BJ (cell line): ENCODE measurements at places on chromosomes 7 and 10.

GRCh38 chr7:130141161-130141883 lies 63.9 kb downstream of the TMEM209 start:
- no peak for DNase-seq

DNA sequence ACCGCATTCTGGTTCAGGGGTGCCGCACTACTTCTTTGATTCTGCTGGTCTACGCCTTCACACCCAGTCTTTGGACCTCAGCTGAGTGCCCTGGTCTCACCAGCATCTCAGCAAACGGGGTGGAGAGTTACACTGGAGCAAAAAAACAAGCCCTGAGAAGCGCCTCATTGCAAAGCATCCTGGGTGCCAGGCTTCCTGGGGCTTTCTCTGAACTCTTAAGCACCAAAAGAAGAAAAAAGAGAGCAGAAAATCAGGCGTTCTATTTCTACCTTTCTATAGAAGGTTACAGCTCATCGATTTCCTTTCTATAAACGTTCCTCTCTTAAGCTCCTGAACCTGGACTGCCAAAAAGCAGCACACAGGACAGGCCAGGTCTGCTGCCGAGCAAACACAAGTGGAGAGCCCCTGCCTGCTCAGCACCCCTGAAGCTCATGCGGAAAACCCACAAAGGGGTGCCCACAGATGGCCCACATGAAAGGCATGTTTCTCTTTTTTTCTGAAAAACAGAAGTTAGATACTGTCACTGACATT lies 217.9 kb downstream of the SFMBT2 start:
- no peak for DNase-seq

DNA sequence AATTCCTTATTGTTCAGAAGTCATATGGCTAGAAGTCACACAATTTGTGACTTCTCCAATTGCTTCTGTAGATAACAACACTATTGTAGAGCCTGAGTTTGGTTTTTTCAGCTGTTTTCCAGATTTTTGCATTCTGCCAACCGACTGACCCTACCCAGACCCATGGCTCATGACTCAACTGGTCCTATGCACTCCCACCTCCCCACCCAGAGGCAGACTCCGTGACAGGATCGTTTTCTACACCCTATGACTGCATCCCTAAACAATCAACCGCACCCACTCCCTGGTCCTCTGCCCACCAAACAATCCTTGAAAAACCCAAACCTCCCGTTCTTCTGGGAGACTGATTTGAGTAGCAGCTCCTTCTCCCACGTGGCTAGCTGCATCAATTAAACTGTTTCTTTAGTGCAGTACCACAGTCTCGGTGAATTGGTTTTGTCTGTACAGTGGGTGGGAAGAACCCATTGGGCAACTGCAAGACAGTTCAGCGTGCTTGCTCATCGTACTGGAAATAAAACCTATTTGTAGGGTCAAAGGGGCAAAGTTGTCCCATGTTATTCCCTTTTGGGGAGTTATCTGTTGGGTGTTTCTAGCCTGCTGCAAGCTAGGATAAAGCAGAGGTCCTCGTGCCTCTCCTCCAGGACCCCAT lies 150.3 kb upstream of the FAM20C start:
- DNase-seq = no peak

GRCh38 chr10:34380856-34381255 lies 434.2 kb downstream of the PARD3 start:
- DNase-seq = no peak

GRCh38 chr10:16105082-16105481 lies 244.8 kb upstream of the MINDY3 start:
- DNase-seq = no peak

GRCh38 chr10:14146501-14146900 lies 184.2 kb downstream of the FRMD4A start:
- no peak for DNase-seq

DNA sequence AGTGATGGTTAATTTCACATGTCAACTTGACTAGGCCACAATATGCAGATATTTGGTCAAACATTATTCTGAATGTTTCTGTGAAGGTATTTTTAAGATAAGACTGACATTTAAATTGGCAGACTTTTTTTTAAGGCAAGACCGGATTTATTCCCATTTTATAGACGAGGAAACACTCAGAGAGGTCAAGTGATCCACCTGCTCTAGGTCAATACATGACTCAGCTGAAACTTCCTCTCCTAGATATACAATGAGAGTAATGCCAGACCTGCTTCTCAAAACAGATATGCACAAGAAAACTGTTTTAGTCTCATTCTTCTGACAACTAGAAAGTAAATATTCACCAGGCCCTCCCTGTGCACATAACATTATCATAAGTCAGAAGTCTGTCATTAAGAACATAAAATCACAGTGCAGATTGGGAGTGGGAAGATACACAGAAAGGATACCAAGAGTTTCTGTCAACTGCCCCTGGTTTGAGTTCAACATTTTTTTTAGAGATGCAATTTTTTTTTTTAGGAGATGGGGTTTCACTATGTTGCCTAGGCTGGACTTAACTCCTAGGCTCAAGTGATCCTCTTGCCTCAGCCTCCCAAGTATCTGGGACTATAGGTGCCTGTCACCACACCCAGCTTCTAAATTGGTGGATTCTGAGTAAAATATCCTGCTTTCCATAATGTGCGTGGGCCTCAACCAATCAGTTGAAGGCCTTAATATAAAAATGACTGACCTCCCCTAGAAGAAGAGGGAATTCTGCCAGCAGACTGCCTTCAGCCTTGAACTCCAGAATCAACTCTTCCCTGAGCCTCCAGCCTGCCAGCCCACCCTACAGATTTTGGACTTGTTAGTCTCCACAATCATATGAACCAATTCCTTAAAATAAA lies 121.4 kb downstream of the ZFAND4 start:
- no peak for DNase-seq

DNA sequence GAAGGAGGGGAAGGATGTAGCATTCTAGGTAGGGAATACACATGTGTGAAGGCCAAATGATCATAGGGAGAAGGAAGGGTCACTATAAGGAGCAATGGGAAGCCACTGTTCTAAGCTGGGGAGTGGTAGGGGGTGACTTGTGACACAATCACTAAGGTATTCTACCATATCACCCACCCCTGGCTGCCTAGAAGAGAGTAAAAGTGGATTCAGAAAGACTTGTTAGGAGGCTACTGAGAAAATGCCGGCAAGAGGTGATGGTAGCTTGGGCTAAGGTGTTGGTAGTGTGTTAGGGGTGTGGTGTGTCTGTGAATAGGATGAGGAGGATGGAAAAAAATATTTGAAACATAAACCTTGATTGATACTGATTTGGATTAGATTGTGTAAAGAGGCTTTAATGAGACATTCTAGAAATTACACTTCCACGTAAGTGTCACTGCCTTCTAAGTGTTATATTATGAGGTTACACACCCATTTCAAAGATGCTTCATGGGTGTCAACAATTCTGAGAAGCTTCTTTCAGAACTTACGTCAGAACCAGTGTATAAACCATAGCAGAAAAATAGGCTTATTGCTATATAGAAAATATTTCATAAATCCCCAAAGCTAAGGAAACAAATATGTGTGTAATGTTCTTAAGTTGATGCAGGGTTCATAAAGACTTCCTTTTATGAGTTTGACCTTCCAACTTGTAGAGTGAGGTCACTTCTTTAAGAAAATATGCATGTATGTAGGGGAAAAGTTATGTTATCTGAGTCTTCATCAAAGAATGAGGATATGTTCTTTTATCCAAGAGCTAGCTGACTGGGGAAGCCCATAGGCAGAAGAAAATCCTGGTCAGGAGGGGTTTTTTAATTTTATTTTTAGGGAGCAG lies 5.6 kb upstream of the BPGM start:
- no peak for DNase-seq

- DNase-seq = no peak
Observed at GRCh38 chr7:101784292-101785127, 32.9 kb upstream of the CUX1 start.

- no peak for DNase-seq
Observed at GRCh38 chr7:46589286-46589685, 668.2 kb upstream of the IGFBP3 start.

DNA sequence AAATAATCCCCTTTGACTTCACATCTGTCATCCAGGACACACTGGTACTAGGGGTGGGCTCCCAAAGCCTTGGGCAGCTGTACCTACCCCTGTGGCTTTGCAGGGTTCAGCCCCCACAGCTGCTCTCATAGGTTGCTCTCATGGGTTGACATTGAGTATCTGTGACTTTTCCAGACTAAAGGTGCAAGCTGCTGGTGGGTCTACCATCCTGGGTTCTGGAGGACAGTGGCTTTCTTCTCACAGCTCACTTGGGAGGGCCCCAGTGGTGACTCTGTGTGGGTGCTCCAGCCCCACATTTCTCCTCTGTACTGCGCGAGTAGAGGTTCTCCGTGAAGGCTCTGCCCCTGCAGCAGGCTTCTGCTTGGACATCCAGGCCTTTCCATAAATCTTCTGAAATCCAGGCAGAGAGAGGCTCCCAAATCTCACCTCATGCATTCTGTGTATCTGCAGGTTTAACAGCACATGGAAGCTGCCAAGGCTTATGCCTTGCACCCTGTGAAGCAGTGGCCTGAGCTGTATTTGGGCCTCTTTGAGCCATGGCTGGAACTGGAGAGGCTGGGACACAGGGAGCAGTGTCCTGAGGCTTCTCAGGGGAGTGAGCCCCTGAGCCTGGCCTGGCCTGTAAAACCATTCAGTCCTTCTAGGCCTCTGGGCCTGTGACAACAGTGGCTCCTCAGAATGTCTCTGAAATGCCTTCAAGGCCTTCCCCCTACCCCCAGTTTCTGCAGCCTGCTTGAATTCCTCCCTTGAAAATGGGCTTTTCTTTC lies 52.2 kb downstream of the TRIM24 start:
- DNase-seq = no peak

DNA sequence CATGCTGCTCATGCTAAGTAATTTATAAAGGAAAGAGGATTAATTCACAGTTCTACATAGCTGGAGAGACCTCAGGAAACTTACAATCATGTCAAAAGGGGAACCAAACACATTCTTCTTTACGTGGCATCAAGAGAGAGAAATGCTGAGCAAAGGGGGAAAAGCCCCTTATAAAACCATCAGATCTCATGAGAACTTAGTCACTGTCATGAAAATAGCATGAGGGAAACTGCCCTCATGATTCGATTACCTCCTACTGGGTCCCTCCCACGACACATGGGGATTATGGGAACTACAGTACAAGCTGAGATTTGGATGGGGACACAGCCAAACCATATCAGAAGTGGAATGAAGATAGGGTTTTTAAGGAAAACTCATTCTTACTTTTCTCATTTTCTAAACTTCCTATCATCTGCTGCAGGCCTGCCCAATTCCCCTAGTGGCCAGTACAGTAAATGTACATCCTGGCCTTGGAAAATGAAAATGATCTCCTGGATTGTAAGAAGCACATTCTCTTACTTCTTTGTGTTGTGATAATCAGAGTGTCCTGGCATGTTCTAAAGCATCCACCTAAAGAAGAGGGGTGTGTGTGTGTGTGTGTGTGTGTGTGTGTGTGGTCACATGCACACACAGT lies 421.5 kb downstream of the LRMDA start:
- no peak for DNase-seq

DNA sequence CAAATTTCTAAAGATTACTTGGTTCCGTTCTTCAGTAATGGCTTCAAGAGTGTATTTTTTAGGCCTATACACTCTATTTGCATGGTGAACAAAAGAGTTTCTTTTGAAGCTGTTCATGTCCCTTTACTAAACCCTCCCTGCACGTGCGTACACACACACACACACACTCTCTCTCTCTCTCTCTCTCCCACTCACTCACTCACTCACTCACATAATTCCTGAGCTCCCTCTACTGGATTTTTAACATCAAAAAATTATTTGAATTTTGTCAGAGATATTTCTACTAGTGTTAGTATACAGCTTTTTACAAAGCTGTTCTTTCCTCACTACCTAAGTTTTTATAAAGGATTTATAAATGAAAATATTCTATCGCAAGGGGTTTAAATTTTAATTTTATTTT lies 85.9 kb downstream of the UBE3C start:
- DNase-seq = no peak

- no peak for DNase-seq
Observed at GRCh38 chr10:46224414-46224682, 62.4 kb upstream of the ANTXRL start.

DNA sequence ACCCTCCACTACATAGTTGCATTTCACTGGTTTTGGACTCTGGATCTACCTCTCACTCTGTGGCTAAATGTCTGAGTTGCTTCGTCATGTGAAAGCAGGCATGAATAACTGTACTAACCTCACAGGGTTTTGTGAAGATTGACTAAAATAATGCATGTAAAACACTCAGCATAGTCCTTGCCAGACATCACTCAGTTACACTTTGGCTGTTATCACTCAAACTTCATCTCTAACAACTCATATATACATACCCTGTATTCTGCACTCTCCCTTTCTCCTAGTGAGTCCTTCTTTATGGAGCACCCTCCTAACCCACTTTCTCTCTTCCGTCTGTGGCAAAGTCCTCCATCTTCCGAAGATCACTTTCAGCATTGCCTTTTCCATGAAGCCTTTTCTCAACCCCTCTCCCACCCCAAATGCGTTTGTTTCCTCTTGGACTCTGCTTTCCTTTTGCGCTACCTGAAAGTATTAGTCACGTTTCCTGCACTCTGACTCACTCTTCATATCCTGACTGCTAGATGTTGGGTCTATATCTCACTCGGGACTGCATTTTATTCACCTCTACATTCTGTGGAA lies 72.6 kb downstream of the OSBPL3 start:
- DNase-seq = no peak

DNA sequence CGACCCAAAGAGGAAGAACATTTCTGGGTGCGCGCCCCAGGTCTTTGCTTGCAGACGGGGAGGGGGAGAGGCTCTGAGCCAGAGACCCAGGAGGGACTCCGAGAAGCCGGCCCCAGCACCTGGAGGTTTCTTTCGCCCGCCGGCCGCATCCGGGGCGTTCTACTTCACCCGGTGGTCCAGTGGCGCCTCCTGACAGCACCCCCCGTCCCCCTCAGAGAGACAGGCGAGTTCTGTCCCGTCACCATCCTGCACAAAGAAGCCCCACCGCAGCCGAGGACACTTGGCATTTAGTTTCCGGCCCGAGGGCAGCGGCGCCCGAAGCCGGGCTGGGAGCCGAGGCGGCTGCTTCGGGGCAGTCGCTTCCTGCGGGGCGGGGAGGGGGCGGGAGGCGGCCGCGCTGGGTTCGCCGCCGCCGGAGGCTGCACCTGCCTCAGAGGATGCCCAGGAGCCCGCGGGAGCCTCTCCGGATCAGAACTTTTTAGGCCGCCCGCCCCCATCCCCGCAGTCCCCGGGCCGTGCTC lies at the start of gene TMEM178B:
TMEM178B (plus strand) TSS at position 424 of the 521 bp plus-strand sequence.
- DNase-seq = no peak

GRCh38 chr7:47730142-47730541 lies 148.2 kb upstream of the TNS3 start:
- no peak for DNase-seq

DNA sequence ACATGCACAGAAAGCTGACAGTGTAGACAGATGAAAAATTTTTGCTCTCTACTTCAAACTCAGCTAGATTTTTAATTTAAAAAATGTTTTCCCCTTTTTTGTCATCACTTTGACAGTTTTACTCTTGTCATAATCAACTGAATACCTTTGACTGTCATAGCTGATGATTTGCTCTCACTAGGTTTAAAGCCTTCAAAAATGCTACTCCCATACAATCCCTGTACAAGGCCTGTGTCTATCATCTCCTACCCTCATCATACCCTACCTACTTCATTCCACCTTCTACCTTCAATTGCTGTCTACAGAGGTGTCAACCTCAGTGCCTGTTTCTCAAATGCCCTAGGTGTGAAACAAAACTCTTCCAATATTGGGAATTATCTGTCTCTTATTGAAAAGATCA lies 230.3 kb downstream of the SEMA3A start:
- no peak for DNase-seq
